Naive thymus-derived CD8-positive, alpha-beta T cell (primary cell): ENCODE measurements at places on chromosomes 11 and 22.

GRCh38 chr22:50218996-50219727, 18.4 kb downstream of the SELENOO start:
- no peak for DNase-seq

GRCh38 chr11:78231962-78232501, 43.3 kb downstream of the USP35 start:
- no peak for DNase-seq

DNA sequence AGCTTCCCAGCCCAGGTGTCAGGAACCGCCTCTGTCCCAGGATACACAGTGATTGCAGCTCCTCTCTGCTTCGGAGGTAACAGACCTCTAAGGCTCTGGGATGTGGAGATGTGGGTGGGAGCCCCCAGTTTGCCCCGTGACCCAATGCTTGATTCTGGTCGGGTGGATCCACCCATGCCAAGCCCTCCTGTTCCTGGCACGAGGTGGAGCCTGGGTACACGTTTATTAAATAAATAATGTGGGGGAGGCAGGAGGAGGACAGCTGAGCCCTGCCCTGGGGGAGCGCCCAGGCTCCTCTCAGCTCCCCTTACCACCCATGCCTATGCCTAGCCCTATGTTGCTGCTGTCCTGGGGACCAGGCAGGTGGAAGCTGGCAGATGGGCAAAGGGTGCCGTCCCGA, 16.0 kb downstream of the ARHGEF17 start:
- DNase-seq, result no peak

GRCh38 chr11:6142936-6143335, 27.2 kb downstream of the OR52B2 start:
- no peak for DNase-seq

- no peak for DNase-seq
Observed at GRCh38 chr11:85663080-85663752, 1.7 kb downstream of the CREBZF start.

GRCh38 chr11:24082860-24083259, 414.0 kb upstream of the LUZP2 start:
- DNase-seq, result no peak

DNA sequence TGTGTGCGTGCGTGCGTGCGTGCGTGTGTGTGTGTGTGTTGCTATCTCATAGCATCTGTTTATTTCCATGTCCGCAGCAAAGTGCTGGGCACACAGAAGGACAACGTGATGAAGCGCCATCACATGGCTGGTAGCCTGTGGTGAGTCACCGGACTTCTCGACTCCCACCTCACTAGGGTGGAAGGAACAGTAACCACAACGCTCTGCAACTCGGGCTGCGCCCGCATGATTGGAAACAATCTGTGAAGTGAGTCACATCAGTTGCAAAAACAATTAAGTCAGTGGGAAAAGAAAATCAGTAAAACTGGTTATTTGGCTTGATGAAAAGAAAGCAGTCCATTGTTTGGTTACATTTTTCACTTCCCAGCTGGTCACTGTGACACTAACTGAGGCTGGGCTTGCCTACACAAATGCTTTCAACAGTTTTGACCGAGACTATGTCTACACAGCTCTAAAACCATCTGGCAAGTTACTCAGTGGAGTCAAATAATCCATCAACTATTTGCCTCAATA, 437.3 kb upstream of the CADM1 start:
- no peak for DNase-seq

- no peak for DNase-seq
Observed at GRCh38 chr11:57475671-57476046, 15.3 kb downstream of the RTN4RL2 start.

- no peak for DNase-seq
Observed at GRCh38 chr11:131691181-131692041, 321.0 kb downstream of the NTM start.

DNA sequence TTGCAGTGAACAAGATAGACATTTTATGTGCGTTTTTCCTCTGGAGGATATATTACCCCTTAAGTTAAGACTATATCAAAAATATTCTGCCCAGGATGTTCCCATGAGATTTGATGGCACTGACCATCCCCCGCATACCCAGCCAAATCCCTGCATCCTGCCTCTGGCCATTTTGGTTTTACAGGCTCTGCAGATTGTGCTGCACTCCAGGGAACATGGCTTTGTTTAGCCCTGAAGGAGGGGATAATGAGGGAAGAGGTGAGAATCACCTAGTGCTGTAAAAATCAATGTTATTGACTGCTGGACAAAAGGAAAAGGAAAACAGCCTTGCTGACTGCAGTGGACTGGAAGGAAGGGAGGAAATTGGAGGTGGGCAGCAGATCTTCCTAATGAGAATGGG, 717.4 kb downstream of the DLG2 start:
- no peak for DNase-seq

DNA sequence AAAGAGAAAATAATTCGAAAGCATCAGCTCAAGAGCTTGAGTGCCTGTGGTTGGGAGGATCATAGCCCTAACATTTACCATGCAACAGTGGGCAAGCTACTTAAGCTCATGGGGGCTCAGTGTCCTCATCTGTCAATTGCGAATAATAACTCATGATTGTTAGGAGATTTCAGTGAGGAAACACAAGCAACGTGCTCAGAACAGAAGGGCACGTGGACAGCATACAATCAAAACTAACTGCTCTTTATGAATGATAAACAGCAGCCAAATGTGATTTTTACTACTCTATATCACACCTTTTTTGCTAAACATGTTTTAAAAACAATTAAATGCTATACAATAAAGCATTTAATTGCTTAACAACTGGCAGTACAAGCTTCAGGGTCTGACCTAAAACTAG, 310.1 kb upstream of the NARS2 start:
- DNase-seq, result no peak

- no peak for DNase-seq
Observed at GRCh38 chr11:122038543-122038942, 77.5 kb downstream of the BLID start.

- no peak for DNase-seq
Observed at GRCh38 chr11:94926698-94927237, 46.6 kb downstream of the CWC15 start.

DNA sequence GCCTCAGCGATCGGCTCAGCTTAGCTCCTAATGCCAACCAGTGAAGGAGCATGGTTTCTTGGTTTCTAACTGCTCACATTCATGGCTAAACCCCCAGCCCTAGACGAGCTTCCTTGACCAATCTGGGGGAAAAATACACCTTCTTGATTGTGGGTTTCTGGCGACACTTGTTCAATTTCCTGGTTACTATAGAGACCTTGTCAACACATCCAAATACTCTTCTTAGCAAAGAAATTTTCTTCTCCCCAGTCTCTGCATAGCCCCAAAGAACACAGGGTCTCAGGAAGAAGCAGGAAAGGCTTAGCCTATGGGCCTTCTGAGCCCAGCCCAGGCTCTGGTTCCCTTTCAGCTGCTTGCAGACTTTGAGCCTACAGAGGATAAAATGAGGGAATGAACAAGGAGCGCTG, 88.5 kb upstream of the SYT13 start:
- DNase-seq, result peak; percentile 54

- peak; percentile 37 for DNase-seq
Observed at GRCh38 chr11:64489831-64490441, 101.1 kb upstream of the SLC22A12 start.

DNA sequence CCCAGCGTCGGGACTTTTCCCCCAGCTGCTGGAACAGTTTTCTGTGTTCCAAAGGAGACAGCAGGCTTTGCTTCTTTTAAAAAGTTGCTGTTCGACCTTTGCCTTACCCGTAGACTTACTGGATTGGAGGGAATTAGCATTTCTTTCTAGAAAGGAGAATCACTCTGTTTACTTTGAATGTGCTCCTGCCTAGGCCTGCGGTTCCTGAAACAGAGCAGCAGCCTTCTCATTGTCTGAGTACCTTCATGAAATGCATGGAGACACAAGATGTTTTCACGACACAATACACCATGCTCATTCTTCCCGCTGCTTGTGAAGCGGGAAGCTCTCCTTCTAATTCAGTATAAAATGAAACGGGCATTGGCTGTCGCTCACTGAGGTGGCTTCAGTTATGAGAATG, 196.2 kb downstream of the TBC1D22A start:
- DNase-seq, result no peak

DNA sequence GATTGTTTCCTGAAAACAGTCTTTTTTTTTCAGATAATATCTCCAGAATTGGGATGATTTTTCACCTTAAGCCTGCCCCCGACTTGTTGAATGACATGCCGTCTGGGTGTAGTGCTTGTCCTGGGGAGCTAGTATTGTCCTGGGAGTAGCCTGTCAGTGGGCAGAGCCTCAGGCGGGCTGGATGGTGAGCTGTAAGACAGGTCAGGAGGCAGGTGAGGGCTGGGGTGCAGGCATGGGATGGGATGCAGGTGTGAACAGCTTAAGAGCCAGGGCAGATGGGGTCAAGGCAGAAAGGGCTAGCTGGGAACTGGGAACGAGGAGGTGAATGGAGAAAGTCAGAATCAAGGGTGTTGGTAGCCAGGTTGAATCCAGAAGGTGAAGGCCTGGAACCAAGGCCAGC, 200.2 kb downstream of the CSNK2A3 start:
- no peak for DNase-seq

- no peak for DNase-seq
Observed at GRCh38 chr22:38873469-38874411, 1.7 kb upstream of the CBX6 start.

DNA sequence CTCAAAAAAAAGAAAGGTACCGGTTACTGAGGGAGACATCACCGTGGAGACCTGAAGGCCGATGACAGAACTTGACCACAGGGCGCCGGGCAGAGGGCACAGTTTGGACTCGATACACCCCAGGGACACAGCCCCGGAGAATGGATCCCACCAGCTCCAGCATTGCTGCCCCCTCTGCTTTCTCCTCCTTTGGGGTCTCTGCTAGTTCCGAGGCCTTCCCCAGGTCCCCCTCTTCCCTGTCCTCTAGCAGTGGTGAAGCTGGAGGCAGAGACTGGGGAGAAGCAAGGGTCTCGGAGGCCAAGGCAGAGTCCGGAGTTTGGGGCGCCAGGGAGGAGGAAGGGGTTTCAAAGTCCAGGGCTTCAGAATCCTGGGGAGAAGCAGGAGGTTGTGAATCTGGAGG, 4.8 kb upstream of the EEF1G start:
- DNase-seq, result no peak

GRCh38 chr11:71075871-71076420, 176.4 kb downstream of the SHANK2 start:
- no peak for DNase-seq

GRCh38 chr11:118136801-118137200, 15.8 kb downstream of the SCN4B start:
- no peak for DNase-seq

- DNase-seq, result peak; percentile 88
Observed at GRCh38 chr11:102452461-102453301, at the start of gene TMEM123. TMEM123 (minus strand) TSS chr11:102452765; CDS start chr11:102452623, 142 bp downstream.

DNA sequence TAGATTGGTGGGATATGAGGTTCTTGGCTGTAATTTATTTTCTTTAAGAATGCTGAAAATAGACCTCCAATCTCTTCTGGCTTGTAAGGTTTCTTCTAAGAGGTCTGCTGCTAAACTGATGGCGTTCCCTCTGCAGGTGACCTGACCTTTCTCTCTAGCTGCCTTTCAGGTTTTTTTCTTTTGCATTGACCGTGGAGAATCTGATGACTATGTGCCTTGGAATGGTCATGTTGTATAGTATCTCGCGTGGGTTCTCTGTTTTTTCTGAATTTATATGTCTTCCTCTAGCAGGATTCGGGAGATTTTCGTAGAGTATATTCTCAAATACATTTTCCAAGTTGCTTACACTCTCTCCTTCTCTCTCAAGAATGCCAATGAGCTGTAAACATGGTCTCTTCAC, 122.2 kb downstream of the DDX10 start:
- no peak for DNase-seq

GRCh38 chr11:43879789-43880639, 617 bp upstream of the ALKBH3 start:
- DNase-seq, result no peak

- DNase-seq, result no peak
Observed at GRCh38 chr11:128187835-128188234, 399.5 kb downstream of the ETS1 start.

- DNase-seq, result no peak
Observed at GRCh38 chr22:32546496-32546895, 71.9 kb downstream of the FBXO7 start.

DNA sequence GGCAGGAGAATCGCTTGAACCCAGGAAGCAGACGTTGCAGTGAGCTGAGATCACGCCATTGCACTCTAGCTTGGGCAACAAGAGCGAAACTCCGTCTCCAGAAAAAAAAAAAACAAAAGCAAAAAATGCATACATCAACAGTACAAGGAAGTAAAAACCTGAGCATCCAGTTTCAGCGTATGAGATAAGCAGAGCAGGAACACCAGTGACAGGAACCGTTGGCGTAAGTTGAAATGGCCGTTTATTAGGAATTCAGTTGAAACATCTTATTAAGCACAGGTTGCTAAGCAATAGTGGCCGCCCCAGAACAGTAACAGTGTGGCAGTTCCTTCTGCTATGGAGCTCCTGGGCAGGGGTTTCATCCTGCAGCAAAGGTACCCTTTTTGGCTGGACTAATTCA, 4.0 kb upstream of the L3MBTL2 start:
- DNase-seq, result no peak

- DNase-seq, result no peak
Observed at GRCh38 chr22:19066531-19067271, 55.5 kb downstream of the DGCR2 start.

DNA sequence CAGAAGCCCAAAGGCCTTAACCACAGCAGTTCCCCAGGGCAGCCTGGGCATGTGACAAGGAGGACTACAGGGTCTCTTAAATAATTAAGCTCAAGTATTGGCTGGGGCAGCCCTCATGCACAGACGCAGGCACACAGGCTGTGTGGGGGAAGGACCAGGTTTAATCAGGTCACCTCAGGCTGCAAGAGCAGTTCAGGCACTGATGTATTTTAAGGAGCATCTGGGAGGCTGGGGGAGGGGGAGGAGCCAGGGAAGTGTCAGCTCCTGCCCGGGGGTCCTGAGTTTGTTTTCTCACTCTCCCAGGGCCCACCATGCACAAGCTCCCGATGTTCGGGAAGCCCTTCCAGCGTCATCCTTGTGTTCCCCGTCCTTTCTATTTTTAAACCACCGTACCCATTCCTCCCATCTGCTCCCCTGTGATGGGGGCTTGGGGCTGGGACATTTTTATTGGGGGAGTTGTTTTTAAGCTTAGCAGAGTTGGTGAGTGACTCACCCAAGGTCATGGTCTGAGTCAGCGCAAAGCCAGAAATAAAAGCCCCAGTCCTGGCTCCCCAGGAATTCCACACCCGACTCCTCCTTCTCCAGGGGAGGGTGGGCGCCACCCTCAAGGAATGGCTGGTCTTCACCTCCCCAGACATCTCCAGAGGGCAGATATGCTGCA, 2.4 kb downstream of the CSDC2 start:
- no peak for DNase-seq

GRCh38 chr11:82539669-82540068, 194.0 kb downstream of the FAM181B start:
- DNase-seq, result no peak

GRCh38 chr11:42913731-42914130, 398.1 kb upstream of the API5 start:
- no peak for DNase-seq

GRCh38 chr11:70049045-70049444, 29.1 kb upstream of the ANO1 start:
- no peak for DNase-seq

- DNase-seq, result no peak
Observed at GRCh38 chr22:44247923-44248892, 64.5 kb downstream of the SHISAL1 start.
